H1 (cell line): ENCODE measurements at places on chromosomes 6 and 20. TPM values are rescaled to one million over a fixed set of nuclear protein-coding genes. Genes with fewer than 3 reads are reported as not detected.

CASS4 gene
- not detected in 2 replicates for total RNA-seq

LTA gene
- not detected in 2 replicates for total RNA-seq

CYP21A2 gene
- 0.22 and 0.40 TPM in 2 replicates for total RNA-seq

FOXF2 gene
- total RNA-seq = not detected in 2 replicates

XKR7 gene
- 1.8 and 2.4 TPM in 2 replicates for total RNA-seq

DHX16 gene
- total RNA-seq = 27.4 and 29.4 TPM in 2 replicates

CLPSL1 gene
- not detected in 2 replicates for total RNA-seq

SEMG1 gene
- 4.5 and 5.8 TPM in 2 replicates for total RNA-seq

PRKN gene
- total RNA-seq = 0.08 and 0.13 TPM in 2 replicates

PTPRA gene
- 46.8 and 51.3 TPM in 2 replicates for total RNA-seq

BLOC1S5 gene
- 15.4 and 17.2 TPM in 2 replicates for total RNA-seq

PTPRT gene
- 1.8 and 2.1 TPM in 2 replicates for total RNA-seq

PACRG gene
- total RNA-seq = 0.54 TPM in 1 of 2 replicates, not detected in the other

PLAGL1 gene
- total RNA-seq = 1.1 and 2.2 TPM in 2 replicates

SIRPA gene
- total RNA-seq = 4.3 and 4.4 TPM in 2 replicates

SLC22A7 gene
- not detected in 2 replicates for total RNA-seq

ZNF831 gene
- total RNA-seq = not detected in 2 replicates

PRSS16 gene
- total RNA-seq = 19.2 and 20.2 TPM in 2 replicates

TRIM40 gene
- total RNA-seq = not detected in 2 replicates

PAK5 gene
- 0.44 and 0.80 TPM in 2 replicates for total RNA-seq

KCNK16 gene
- not detected in 2 replicates for total RNA-seq

SEL1L2 gene
- not detected in 2 replicates for total RNA-seq

TOMM34 gene
- 32.1 and 33.8 TPM in 2 replicates for total RNA-seq

FOXQ1 gene
- total RNA-seq = not detected in 2 replicates

CENPW gene
- 91.1 and 104 TPM in 2 replicates for total RNA-seq

BTNL2 gene
- not detected in 2 replicates for total RNA-seq

GTF2H4 gene
- total RNA-seq = 49.5 and 53.4 TPM in 2 replicates

SNAP91 gene
- total RNA-seq = 1.0 and 1.5 TPM in 2 replicates

NR2E1 gene
- total RNA-seq = not detected in 2 replicates

SHLD1 gene
- 4.2 and 4.5 TPM in 2 replicates for total RNA-seq

NSFL1C gene
- 87.4 and 98.0 TPM in 2 replicates for total RNA-seq
